ENCODE measurements at places on chromosomes 3 and 15. TPM values are rescaled to one million over a fixed set of nuclear protein-coding genes. Genes with fewer than 3 reads are reported as not detected.

ATP8B4 gene
- total RNA-seq = 3.2 TPM

COL7A1 gene
- total RNA-seq = 22.5 TPM

CELSR3 gene
- 3.5 TPM for total RNA-seq

GNAT1 gene
- total RNA-seq = not detected

GPR176 gene
- total RNA-seq = 103 TPM
